ENCODE measurements at places on chromosomes 11 and 22.
A peak's percentile ranks its signal among the peaks of the same experiment; 100 is the strongest.

DNA sequence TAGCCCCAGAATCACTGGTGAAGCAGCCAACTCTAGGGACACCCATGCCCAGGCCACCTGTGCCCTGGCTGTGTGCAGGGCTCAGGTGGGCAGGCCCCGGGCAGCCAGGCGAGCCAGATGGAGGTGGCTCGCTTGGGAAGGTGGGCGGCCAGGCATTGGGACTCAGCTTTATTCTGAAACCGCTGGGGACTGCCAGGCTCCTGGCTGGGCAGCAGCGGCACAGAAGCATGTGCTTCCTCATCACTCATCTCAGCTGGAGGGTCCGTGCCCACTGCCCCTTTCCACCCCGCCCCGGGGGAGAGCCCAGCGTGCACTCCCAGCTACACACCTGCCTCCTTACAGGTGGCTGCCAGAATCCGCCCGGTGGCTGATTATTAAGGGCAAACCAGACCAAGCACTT, 27.1 kb upstream of the SLC22A12 start:
- DNase-seq, result no peak

DNA sequence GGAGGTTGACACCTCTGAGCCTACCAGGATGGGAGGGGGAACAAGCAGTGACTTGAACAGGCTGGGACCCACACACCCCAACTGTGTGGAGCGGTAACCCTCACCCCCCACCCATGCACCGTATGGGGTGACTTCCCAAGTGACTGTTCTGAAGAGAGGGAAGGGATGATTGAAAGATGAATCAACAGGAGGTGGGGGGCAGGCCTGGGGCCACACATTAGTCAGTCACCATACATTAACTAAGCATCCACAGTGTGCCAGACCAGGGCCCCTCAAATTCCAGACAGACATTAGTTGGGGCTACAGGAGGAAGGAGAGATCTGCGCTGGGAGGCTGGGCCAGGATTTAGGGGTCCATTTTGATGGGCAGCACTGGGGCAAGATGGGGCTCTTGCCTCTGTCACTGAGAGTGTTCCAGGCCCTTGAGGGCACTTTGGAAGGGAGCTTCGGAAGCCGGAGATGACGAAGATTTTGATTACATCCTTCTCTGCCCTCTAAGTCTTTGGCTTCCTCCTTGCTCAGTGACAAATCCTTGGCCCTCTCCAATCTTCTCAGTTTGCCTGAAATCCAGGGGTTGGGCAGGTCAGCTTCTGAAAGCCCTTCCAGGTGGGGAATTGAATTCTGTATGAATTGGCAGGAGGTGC, 966 bp downstream of the SMTN start:
- no peak for DNase-seq

- DNase-seq, result no peak
Measured at GRCh38 chr11:32318071-32319055, 117.0 kb downstream of the WT1 start.

DNA sequence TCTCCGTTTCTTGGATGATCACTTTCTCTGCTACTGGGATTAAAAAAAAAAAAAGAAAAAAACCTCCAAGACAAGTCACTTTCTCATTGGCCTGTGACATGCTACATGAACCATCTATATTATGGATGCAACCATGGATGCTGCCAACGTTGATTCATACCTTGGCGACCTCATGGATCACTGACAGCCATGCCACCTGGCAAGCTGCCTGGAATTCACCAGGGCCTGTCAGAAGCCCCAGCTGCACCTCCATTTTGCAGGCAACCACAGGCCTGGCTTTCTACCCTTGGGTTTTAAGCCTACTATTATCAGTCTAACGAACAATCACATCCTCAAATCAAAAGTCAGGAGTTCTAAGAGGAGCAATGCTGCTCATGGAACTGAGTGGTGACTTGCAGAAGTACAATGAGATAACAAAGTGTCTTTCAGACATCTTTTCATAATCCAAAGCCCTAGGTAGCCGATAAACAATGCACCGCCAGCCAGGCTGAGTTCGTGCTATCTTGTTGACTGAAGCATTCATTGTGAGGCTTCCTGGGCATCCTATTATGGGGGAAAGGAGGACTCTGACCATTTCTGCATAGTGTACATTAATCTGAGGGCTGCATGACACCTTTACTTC, 48.0 kb upstream of the CADM1 start:
- DNase-seq, result no peak

- DNase-seq, result no peak
Measured at GRCh38 chr11:92979176-92979575, 9.7 kb downstream of the MTNR1B start.

GRCh38 chr11:117902001-117902845, 25.8 kb upstream of the FXYD6 start:
- DNase-seq, result no peak

DNA sequence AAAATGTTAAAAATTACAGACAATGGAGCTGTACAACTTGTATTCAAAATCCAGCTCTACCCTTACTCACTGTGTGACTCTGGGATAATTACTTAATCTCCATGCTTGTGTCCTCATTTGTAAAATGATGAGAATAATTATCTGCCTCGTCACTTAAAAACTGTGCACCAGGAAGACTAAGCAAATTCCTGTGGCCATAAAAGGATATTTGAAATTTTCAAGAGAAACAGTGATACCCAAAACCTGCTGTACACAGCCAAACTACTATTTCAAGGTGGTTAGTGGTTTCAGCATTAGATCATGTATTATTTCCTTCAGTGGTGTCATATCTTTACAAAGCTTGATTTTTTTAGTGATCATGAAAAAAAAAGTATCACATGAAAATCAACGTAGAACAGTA, 136.9 kb downstream of the METTL15 start:
- no peak for DNase-seq

- no peak for DNase-seq
Measured at GRCh38 chr11:79616392-79616851, 175.6 kb upstream of the TENM4 start.

GRCh38 chr11:32918427-32918826, 25.8 kb downstream of the QSER1 start:
- DNase-seq, result no peak

GRCh38 chr11:58530236-58530635, 22.3 kb upstream of the OR5B21 start:
- no peak for DNase-seq

DNA sequence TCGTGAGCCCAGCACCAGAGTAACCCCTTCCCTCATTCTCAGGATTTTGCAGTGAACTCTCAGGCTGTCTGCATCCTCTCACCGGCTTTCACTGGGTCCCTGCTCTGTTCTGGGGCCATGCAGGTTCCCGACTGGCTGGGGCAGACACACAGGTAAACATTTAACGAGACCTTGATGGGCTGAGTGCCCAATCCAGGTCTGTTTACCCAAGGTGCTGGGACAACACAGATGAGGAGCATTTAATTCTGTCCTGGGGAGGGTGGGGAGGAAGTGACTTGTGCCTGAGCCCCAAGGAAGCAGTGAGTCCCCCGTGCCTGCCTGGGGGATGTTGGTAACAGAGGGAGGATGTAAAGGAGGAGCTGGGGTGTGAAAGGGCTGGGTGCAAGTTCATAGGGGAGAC, 4.4 kb downstream of the BIK start:
- DNase-seq, result no peak

- DNase-seq, result no peak
Measured at GRCh38 chr11:115325523-115325922, 178.7 kb downstream of the CADM1 start.

DNA sequence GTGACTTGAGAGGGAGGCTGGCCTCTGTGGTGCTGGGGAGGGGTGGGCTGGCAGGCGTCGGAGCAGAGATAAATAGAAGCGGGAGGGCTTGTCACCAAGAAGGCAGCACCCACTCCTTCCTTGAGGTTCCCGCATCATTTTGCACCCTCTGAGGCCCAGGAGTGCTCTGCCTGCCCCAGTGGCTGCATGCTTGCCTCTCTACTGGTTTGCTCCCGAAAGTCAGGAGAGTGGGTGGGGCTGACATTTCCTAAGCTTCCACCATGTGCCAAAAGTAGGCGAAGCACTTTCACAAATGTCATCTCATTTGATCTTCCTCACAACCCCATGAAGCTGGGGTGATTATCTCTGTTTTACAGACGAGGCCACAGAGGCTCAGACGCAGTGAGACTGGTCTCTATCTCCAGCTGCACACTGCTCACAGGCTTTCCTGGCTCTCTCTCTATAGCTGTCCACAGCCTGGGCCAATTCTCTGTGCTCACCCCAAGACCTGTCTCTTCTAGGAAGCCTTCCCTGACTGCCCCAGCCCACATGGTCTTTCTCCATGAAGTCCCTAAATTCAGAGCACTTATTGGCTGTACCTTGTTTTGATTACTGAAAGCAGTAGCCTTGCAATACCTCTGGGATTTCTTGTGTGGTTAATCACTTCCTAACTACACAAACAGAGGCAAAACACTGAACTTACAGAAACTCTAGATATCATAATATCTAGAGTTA, 2.6 kb upstream of the UCP3 start:
- peak; percentile 4 for DNase-seq

DNA sequence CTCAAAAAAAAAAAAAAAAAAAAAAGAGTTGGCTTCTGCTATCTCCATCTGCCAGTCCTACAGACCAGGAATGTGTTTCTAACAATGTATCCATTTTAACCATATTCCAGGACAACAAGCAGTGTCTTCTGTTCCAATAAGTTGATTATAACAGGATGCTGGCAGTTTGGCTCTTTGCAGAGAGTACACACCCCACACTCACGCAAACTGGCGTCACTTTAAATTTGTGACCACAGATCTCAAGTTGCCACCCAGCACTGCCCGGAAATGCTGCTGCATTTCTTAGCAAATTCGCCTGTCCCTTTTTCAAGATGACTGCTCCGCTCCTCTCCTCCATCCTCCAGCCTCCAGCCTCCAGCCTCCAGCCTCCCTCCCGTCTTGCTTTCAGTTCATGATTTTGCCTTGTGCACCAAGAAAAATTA, 44.3 kb downstream of the SCGB1A1 start:
- DNase-seq, result no peak

DNA sequence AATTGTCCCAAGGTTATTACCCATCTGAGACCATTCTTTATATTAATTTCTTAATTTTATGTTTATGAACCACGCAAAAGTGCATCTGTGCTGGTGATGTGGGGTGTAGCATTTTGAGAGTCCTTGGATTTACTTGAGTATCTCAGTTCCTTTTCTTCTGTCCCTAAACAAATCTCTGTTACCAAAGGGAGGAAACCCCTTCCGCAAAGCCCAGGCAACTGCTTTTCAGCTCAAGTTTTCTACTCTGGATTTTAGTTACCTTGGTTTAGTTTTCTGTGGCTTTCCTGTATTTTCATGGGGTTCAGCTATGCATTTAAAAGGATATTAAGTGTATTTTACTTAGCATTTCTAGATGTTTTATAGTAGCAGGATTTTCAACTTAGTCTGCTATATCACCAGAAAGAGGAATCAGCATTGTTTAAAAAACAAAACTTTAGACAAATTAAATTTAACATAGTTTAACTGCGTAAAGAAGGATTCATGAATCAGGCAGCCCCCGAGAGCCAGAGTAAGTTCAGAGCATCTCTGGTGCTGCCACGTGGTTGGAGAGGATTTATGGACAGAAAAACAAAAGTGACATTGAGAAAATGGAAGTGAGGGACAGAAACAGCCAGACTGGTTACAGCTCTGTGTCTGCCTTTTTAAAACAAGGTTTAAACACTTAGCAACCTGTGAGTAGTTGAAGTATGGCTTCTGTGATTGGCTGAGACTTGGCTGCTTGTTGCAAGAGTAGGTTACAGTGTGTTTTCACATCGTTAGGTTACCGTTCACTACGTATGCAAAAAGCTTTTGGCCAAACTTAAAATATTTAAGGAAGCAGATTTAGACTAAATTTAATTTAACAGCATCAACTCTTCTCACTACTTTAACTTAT, 9.6 kb downstream of the ADM start:
- no peak for DNase-seq

DNA sequence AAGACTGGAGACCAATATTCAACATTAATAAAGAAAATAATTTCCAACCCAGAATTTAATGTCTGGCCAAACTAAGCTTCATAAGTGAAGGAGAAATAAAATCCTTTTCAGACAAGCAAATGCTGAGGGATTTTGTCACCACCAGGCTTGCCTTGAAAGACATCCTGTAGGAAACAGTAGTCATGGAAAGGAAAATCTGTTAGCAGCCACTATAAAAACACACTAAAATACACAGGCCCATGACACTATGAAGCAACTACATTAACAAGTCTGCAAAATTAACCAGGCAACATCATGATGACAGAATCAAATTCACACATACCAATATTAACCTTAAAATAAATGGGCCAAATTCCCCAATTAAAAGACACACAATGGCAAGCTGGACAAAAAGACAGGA, 2.4 kb upstream of the CASP4 start:
- no peak for DNase-seq

DNA sequence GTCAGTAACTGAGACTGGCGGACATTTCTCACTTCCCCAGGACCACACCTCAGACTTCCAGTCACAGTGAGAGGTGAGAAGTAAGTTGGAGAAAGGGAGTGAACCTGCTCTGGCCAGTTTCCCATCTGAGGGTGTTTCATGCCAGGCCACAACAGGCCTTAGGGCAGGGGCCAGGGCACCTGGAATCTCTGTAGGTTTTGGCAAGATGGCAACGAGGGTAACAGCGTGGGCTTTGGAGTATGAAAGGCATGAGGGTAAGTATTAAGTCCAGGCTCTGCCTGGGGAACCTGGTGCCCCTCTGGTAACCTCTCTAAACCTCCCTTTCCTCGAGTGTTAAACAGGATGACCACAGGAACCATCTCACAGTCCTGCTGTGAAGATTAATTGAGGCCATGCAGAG, 28.5 kb upstream of the ABCC8 start:
- DNase-seq, result no peak

GRCh38 chr11:105023003-105023402, at the start of gene CASP5:
Gene CASP5 (minus strand): TSS chr11:105023168. CDS start chr11:105023136, 32 bp downstream.
- no peak for DNase-seq

DNA sequence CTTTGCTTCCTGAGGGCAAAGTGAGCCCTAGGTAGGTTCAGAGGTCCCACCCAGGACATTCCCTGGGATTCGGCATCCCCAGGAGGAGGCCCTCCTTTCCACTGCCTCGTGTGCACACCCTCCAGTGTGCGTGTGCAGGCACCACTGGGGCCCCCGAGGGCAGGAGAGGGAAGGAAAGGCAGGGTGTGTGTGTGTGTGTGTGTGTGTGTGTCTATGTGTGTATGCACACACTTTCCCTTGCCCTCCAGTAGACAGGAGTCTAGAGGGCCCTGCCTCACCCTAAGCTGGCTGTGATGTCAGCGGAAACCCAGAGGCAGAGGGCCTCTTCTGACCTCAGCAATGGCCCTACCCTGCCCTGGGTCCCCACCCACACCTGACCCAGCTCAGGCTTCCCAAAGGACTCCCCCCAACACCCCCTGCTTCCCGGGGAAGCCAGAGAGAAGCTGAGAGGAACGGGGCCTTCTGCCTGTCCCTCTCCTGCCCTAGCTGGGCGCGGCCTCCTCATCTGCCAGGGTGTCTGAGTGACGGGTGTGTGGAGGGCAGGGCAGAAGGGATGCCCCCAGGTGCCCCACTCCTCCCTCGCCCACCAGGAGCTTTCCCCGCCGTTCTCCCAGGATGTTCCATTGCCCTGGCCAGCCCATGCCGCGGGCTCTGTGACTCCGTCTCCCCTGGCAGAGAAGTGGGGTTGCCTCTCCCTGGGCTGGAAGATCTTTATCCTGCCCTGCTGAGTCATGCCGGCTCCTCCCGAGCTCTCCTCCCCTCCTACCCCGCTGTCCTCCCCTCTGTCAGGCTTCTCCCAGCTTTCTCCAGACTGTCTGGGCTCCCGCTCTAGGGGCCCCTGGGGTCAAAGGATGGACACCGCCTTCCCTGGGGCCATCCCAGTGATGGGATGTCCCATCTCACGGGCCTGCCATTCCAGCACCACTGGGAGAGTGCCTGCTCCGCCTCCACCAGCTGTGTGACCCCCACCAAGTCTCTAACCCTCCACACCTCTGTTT, 6.0 kb upstream of the CLCF1 start:
- no peak for DNase-seq

GRCh38 chr11:8337130-8337795, 73.6 kb upstream of the LMO1 start:
- no peak for DNase-seq
